ENCODE measurements at places on chromosomes 3 and 15.

DNA sequence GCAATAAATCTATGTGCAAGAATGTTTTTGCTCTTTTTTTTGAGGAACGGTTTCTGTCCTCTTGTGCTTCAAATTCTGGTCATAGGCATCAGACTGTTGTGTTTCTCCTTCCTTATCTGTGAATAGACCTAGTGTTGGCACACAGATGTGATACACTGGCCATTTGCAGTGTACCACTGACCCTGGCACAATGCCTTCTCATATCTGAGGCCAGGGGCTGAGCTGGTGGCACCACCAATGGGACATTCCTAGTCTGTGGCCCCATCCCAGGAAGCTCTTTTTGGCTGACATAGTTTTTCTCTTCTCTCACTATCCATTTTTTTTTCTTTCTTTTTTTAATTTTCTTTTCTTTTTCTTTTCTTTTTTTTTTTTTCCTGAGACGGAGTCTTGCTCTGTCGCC, 40.4 kb downstream of the SH3GL3 start:
- DNase-seq = no peak

DNA sequence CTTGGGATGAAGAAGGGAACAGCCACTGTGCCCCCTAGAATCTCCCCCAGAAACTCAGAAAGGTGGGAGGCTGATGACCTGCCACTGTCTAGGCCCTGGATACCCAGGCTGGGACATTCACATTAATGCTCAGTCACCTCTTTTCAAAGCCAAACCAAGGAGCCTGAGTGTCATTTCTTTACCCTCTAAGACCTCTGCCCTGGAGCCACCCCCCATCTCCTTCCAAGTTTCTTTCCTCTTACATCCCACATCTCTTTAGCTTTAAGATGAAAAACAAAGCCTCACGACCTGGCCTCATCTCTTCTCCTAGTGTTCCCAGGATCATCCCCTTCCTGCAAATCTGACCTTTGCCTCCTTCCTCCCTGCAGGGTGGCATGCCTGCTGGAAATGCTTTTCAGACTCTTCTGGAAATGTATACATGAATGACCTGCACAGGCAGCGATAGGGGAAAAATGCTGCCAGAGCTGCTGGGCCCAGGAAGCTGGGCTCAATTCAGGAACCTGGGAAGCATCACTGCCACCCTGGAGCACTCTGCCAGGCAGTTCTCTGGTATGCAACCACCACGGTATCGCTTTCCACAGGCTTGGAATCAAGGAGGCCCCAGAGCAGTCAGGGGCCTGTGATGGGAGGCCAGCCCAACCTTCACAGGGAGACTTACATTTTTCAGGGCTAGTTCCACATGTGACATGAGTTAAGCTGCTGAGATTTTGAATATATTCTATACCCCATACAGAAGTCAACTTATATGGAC, 67.6 kb downstream of the DAPK2 start:
- DNase-seq = no peak

DNA sequence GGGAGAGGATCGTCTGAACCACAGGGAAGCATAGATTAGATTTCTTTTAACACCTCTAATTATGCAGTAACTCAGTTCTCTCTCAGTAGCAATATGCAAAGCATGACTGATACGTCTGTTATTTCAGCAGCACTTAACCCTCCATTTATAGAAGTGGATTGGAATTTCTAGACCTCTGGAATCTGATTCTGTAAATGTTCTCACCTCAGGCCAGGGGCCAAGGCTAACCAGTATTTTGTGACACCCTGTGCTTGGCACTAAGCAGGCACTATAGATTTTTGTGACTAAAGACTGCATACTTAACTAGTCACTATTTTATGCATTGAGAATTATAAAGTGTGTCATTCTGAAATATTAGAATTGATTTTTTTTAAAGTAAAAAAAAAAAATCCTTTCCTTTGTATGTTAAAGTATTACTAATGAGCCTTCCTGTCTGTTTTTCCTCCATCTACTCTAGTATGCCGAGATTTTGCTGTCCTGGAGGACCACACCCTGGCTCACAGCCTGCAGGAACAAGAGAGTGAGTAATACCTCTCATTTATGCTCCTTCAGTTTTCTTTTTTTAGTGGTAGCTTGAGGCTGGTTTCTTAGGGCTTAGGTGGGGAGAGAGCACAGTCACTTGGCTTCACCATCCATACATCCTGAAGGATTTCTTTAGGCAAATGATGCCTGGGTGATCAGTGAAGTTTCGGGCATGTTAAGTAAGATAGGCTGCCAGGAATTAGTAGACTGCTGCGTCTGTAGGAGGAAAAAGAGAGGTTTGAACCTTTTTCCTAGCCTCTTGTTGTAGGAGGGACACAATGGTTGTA, 26.5 kb upstream of the UTS2B start:
- DNase-seq = no peak

DNA sequence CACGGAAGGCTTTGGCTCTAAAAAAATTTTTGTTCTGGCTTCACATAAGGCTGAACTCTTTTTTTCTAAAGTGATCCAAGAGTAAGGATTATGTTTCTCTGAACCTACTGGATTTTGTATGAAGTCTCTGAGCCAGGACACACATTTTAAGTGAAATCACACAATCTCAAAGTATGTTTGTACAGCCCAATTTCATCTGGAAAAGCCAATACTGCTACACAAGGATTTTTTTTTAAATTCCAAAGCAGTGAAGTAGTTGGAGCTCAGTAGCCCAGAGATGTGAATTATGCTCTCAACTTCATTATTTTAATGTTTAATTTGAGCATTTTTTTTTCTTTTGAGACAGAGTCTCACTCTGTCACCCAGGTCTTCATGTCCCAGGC, 243.9 kb downstream of the FAM43A start:
- DNase-seq = no peak

GRCh38 chr15:77081971-77082370, 11.1 kb upstream of the TSPAN3 start:
- DNase-seq = no peak

DNA sequence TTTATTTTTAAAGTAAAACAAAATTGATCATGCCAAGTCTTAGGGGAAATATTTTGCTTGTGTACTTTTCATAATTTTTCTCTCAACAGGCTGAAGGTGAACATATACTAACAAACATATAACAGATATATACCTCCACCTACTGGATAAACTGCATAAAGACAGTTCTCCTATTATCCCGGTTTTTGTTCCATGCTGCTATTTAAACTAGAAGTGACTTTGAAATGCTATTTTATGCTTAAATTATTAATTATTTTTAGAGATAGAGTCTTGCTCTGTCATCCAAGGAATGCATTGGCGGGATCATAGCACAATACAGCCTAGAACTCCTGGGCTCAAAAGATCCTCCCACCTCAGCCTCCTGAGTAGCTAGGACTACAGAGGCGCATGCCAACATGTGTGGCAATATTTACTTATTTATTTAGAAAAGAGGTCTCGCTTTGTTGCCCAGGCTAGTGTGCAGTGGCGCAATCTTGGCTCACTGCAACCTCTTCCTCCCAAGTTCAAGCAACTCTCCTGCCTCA, 49.8 kb downstream of the ST3GAL6 start:
- no peak for DNase-seq

All from stimulated activated CD4-positive, alpha-beta T cell treated with anti-CD3 and anti-CD28 coated beads, Interleukin-12 subunit alpha, Interleukin-12 subunit beta, amount 100 ng/mL, for 24 hours (primary cell).